Glutamatergic neuron (in vitro differentiated cells): ENCODE measurements at places on chromosomes 13 and 19. TPM values are rescaled to one million over a fixed set of nuclear protein-coding genes. Genes with fewer than 3 reads are reported as not detected.

TNFSF9 gene
- 6.9 TPM for total RNA-seq

LILRB5 gene
- total RNA-seq, result 0.17 TPM

IGFL3 gene
- not detected for total RNA-seq

NLRP5 gene
- total RNA-seq, result not detected

- peaks cover 21% of the 10 kb centered on the region for H3K4me1 ChIP-seq
- H3K36me3 ChIP-seq, result no peaks in the 10 kb centered on the region
- no peak for DNase-seq
- H3K27me3 ChIP-seq, result peaks cover 4% of the 10 kb centered on the region
- H3K27ac ChIP-seq, result no peak overlapping the region
These were observed 130.9 kb downstream of the ZDHHC20 start for GRCh38 chr13:21328201-21328600.

ONECUT3 gene
- total RNA-seq, result 15.4 TPM

GRCh38 chr13:84297251-84297650, 415.0 kb upstream of the SLITRK1 start:
- no peaks in the 10 kb centered on the region for H3K27me3 ChIP-seq
- H3K4me3 ChIP-seq, result no peak overlapping the region
- DNase-seq, result no peak
- no peaks in the 10 kb centered on the region for H3K36me3 ChIP-seq

POGLUT2 gene
- total RNA-seq, result 17.5 TPM

DNA sequence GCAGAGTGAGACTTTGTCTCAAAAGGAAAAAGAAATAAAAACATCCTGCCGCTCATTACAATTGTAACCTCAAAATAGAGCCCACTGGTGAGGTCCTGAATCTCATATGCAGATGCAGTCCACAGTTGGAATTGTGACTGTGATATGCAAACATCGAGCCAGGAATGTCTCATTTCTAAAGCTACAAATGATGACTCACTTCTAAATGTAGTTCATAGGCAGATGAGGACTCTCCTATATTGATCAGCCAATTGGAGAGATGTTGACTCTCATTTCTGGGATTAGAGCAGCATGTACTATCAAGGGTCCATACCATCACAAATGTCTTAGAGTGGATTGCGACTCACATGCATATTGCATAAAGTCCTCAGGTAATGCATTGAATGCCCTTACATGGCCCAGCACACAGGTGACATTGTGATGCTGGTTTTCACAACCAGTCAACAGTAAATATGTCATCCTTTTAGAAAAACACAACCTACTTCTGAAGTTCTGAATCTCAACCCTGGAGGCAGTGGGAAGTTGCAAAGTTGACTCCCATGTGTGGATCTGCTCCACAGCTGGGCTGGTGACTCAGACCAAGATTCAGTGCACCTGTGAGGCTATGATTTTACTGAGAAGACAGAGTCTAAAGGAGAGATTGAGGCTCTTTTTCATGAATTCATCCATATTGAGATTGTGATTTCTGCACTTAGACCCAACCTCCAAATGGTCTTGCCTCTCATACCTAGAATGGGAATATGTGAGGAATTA, 16.9 kb upstream of the ZNF254 start:
- H3K36me3 ChIP-seq, result peaks cover 14% of the 10 kb centered on the region
- no peak overlapping the region for H3K4me3 ChIP-seq
- DNase-seq, result no peak
- peaks cover 3% of the 10 kb centered on the region for H3K4me1 ChIP-seq
